Activated T-cell treated with anti-CD3 and anti-CD28 coated beads, Interleukin-2, amount 50 U/mL, for 72 hours (primary cell): ENCODE measurements at places on chromosomes 5 and 9.
A peak's percentile ranks its signal among the peaks of the same experiment; 100 is the strongest.

DNA sequence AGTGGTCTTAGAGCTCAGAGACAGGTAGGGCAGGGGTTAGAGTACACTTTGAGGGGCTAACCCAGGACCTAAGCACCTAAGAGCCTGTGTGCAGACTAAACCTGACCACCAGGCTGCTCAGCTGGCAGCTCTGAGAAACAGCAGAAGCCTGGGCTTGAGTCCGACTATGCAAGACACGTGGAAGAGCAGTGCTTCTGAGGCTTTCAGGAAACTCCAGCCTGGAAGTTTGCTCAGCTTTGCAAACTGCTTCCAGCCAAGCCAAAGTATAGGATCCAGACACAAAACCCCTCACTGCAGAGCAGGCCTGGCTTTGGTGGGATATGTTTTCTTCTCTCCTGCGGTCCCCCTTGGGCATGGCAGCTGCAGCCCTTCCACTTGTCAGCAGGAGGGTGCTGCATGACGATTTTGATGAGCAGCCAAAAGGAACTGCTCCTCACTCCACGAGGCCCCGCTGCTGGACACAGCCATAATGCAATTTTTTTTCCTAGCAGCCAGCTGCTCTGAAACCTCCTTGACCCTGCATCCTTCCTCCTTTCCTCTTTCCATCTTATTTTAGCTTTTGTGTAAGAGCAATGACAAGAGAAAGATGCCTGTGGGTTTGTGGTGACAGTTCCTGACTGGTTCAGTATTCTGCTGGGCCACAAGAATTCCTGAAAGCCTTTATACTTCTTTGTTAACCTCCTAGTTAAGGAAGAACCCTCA lies 123.1 kb downstream of the LIFR start:
- no peak for DNase-seq

- no peak for DNase-seq
Measured at GRCh38 chr9:132973713-132974112, 4.8 kb upstream of the GFI1B start.

GRCh38 chr5:118126159-118126558 lies 862.2 kb downstream of the DTWD2 start:
- no peak for DNase-seq

DNA sequence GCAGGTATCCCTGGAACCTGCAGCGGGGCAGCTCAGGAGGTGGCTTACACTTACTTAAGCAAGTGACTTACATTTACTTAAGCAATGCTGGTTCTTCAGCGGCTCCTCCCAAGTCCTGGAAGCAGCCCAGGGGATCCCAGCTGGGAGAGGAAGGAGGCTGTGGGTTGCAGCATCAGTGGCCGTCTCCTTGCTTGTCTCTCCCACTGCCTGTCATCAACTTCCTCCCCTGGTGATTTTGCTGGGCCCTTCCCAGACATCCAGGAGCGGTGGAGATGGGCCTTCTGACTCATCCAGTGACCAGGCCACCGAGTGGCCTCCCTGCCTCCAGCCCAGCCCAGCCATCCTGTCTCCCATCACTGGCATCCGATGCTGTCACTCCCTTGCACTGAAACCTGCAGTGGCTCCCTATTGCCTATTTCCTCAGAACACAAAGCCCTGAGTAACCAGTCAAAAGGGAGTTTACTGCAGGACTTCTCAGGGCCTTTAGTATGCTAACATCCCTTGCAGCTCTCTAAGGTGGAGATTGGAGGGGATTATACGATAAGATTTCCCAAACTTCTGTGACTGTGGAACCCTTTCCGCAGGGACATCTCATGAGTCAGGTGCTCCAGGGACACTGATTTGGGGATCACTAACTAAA lies 155.9 kb upstream of the PHYKPL start:
- DNase-seq: no peak

DNA sequence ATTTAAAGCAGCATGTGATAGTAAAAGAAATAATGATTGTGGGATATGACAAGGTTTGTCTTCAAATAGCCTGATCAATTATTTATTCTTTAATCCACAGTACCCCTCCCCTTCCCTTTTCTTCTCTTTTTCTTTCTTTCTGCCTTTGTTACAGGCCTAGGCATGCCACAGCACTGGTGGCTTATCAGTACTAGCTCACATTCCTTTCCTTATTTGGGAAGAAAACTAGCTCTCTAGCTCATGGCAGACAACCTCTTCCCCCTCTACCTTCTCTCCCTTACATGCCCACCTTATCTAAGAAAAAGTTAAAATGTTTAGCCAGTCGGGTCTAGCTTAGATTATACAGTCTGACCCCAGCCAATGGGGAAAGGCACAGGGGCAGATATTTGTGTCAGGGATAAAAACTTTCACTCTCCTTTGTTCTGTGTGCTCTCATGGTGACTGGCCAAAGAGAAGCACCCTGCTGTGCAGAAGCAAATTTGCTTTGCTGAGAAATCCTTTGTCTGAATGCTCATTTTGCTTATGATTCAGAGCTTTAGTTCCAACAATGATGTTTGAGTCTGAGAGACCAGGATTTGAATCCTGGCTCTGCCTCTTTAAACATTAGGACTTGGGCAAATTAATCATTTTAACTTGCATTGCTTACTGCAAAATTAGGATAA lies 75.8 kb upstream of the CDH12 start:
- DNase-seq: no peak

- DNase-seq: no peak
Measured at GRCh38 chr9:38467404-38467803, 43.1 kb upstream of the IGFBPL1 start.

- no peak for DNase-seq
Measured at GRCh38 chr5:124704594-124705284, 41.7 kb downstream of the ZNF608 start.

- DNase-seq: no peak
Measured at GRCh38 chr9:69498470-69498869, 173.5 kb downstream of the ENTREP1 start.

DNA sequence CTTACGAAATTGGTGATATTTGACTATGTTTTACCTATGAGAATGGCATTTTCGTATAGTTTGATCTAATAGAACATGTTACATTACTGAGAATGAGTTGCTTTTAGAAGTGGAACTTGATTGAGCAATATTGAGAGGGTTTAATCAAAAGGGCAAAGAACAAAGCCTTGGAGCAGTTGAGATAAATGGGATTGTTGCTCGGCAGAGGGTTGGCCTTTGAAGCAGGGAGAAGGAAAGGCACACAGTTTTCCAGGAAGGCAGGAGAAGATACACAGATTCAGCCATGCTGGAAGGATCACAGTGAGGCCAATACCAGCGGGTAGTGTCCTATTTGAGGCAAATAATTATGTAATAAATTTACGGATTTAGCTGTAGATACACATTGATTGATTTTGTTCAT lies 19.5 kb downstream of the MAN2A1 start:
- no peak for DNase-seq

DNA sequence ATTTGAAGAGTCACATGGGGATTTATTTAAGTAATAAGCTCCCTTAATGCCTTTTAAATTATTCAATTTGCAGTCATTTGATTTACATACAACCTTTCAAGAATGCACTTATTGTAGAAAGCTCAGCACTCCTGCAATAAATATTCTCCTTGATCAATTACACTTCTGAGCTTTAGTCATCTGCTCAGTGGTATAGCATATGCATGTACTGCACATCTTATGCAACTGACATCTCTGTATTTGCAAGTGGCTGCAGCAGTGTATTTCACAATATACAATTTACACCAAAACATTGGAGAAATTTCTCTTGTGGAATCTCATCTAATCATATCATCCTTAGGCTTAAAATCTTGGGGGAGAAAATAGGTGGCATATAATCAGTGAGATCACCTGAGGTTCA lies 325.7 kb downstream of the SLF1 start:
- no peak for DNase-seq

DNA sequence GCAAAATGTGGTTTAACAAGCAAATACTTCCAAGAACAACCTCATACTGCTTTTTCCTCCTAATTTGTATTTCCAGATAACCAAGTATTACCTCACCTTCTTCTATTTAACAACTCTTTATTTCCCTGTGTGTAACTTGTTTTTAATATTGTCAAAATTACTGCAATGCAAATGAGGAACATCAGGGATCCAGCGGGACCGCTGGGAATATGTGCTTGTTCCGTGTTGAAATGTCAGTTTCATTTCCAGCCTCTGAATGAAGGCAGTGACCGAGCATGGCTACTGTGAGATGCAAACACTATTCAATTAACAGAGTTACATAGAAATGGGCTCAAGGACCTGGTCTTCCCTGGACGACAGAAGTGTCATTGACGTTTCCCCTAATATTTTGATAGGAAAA lies 110.8 kb upstream of the CTSL start:
- DNase-seq: no peak

DNA sequence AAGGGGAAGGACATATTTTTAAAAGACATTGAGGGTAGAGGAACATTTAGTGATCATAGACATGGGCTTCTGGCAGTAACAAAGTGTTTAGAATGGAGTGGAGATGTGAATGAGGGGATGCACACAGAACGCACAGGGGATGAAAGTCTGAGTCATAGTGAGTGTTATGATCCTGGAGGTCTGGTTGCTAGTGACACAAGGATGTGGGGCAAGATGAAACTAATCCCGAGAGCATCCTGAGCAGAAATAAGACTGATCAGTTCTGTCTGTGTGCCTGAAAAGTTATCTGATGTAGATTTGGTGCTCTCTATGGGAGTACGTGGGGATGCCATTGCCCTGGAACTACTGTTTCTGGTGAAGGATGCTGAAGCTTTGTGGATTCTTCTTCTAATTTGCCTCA lies 141.1 kb downstream of the CHSY3 start:
- DNase-seq: no peak

DNA sequence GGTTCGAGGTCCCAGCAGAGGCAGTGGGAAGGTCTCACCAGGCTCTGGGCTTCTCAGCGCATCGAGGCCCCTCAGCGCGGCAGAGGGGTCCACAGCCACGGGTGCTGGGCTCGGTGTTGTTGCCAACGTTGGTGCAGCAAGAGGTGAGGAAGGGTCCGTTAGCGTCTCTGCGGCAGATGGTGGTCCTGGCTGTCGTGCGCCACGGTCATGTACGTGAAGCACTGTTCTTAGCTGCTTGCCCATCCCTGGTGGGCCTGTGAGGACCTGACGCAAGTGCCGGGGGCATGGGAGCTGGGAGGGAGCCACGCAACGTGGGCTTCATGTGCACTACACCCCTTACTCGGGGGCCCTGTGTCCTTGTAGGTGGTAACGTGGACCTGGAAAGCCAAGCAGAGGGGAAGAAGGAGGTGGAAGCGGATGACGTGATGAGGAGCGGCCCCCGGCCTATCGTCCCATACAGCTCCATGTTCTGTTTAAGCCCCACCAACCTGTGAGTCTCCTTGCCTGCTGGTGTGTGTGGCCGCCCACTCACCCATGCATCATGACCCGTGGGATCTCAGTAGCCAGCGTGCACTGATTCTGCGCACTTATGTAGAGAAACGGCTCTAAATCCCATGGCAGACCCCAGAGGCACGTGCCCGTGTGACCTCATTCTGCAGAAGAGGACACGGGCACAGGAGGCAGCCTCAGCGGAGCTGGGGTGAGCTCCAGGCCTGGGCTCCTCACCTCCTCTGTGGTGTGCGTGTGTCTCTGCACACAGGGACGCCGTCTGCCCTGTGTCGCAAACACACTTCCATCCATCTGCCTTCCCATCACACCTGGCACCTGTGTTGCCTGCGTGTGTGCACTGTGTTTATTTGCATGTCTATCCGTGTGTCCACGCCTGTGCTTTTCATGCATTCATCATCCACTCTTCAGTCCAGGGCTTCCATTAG lies 166.1 kb downstream of the CACNA1B start:
- DNase-seq: no peak

DNA sequence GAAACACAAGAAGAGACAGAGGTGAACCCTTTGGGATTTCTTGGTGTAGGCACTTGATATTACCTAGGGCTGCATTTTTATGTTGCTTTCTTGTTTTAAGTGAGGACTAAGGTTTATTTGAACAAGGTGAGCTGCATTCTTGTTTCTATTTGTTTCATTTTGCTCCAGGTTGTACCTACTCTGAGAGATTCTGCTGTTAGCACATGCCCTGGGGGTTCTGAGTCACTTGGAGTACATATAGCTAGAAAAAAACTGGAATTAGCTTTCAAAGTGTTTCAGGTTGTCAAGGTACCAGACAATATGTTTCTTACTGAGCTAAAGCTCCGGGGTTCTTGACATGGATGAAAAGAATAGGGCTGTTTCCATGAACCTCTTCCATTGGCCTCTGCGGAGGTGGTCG lies 299.4 kb downstream of the ICE1 start:
- no peak for DNase-seq

DNA sequence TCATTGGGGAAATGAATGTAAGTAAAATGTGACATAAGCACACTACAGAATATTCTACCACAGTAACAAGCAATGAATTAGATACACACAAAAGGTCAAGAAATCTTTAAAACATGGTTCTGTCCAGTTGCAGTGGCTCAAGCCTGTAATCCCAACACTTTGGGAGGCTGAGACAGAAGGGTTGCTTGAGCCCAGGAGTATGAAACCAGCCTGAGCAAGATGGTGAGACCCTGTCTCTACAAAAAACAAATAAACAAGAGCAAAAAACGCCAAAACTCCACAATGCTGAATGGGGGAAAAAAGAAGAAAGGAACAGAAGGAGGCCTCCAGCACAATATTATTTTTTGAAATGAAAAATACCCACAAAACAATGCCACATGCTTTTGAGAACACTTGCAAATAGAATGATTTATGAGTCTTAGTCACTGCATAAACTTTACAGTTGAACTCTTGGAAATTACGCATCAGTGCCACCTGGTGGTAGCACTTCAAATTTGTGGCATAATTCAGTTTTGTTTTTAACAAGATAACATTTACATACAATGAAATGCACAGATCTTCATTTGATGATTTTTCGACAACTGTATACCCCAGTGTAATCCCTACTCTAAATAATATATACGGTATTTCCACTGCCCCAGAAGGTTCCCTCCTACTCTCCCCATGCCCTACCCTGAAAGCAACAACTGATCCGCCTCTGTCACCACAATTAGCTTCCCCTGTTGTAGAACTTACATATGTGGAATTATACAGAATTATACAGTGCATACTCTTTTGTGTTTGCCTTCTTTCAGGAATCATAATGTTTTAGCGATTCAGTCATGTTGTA lies 14.4 kb upstream of the SPINK4 start:
- DNase-seq: peak; percentile 80

- no peak for DNase-seq
Measured at GRCh38 chr5:89324990-89325389, 442.0 kb upstream of the MEF2C start.

DNA sequence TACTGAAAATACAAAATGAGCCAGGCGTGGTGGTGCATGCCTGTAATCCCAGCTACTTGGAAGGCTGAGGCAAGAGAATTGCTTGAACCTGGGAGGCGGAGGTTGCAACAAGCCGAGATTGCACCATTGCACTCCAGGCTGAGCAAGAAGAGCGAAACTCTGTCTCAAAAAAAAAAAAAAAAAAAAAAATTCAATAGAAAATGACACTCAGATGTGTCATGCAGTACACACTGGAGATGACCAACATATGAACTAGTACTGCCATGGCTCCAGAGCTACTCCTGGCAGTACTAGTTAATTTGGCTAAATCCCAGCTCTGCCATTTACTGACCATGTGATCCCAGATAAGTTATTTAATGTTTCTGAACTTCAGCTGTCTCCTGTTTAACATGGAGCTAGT lies 7.3 kb downstream of the ATOX1 start:
- no peak for DNase-seq

- DNase-seq: no peak
Measured at GRCh38 chr5:100970646-100971255, 67.7 kb upstream of the ST8SIA4 start.

GRCh38 chr9:95852059-95853032 lies 23.1 kb upstream of the ERCC6L2 start:
- DNase-seq: peak; percentile 53

GRCh38 chr5:103894882-103895281 lies 332.3 kb upstream of the NUDT12 start:
- no peak for DNase-seq

- no peak for DNase-seq
Measured at GRCh38 chr5:144194144-144194543, 23.5 kb downstream of the KCTD16 start.
